ENCODE measurements at places on chromosomes 2 and 18.

DNA sequence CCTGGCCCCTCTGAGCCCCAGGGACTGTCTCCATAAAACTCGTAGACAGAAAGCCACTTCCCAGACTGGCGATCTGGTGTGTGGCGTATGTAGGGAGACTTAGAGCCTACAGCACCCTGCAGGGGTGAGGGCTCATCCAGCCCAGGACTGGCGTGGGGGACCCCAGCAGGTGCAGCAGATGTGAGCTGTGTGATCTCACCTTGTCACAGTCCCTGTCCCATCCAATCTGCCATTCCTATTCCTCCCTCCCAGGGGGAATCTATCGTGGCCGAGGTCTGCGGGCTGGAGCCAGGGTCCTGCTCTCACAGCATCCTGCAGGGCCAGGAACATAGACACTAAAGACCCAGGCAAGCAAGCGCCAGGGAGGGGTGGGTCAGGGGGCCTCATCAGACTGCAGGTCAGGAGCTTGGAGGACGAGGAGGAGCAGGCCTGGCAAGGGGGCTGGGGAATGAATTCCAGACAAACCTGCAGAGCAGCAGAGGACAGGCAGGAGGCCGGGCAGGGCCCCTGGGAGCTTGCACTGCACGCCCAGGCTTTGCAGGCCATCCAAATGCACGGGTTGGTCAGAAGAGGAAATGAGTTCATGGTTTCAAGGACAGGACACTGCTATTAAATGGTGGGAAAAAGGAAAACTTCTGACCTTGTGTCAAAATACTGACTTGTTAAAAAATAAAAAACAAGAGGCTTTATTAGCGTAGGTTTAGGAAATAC, 32.5 kb downstream of the HS6ST1 start:
- H3K27me3 ChIP-seq = no peaks in the 10 kb centered on the region
- peaks cover 3% of the 10 kb centered on the region for H3K36me3 ChIP-seq
- peaks cover 10% of the 10 kb centered on the region for H3K4me1 ChIP-seq

DNA sequence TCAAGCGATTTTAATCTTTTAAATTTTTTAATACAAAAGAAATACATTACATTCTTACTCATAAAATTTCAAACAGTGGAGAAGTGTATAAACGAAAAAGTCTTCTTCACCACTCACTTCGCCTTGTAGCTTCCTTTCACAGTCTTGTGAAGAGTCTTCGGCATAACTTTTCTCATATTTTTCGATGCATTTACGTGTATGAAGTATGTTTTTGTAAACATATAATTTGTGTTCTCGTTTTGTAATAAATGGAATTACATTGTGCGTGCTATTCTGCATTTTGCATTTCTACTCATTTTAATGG, 1.1 kb downstream of the SP140L start:
- peak overlapping the region; percentile 94 for H3K4me3 ChIP-seq
- H3K27ac ChIP-seq = peak overlapping the region; percentile 69
- peaks cover 67% of the 10 kb centered on the region for H3K4me1 ChIP-seq
- H3K36me3 ChIP-seq = peaks cover 23% of the 10 kb centered on the region

GRCh38 chr2:127651971-127652550, 6.1 kb downstream of the GPR17 start:
- no peak overlapping the region for H3K4me3 ChIP-seq
- no peaks in the 10 kb centered on the region for H3K27me3 ChIP-seq
- no peak overlapping the region for H3K27ac ChIP-seq

DNA sequence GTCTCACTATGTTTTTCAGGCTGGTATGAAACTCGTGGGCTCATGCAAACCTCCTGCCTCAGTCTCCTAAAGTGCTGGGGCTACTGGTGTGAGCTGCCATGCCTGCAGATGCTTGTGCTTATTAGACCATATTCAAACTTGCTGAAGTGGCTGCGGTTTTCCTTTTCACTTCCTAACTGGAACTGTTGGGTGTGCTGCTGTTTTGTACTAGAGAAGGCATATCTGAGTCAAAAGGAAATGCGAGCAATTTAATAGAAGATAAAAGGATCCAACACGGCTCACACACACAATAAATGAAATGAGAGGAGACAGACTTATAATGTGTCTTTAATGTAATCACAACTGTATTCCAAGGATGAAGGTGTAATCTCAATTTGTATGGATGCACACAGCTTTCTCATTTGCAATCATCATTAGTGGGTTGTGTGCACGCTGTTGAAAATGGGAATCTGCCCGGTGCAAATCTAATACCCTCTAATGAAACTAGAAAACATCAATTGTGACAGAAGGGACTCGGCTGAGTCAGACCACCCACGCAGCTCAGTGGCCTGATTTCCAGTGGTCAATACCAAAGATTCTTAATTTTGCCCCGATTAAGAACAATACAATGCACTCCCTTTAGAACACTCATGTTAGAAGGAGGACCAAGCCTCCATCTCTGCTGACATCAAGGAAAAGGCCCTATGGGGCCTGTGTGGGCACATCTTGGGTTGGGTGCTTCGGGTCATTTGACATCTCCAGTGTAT, 532.7 kb downstream of the TDRD15 start:
- no peaks in the 10 kb centered on the region for H3K4me1 ChIP-seq
- H3K27me3 ChIP-seq = no peaks in the 10 kb centered on the region
- no peak for DNase-seq
- no peak overlapping the region for H3K4me3 ChIP-seq
- no peak overlapping the region for H3K27ac ChIP-seq
- H3K36me3 ChIP-seq = no peaks in the 10 kb centered on the region

DNA sequence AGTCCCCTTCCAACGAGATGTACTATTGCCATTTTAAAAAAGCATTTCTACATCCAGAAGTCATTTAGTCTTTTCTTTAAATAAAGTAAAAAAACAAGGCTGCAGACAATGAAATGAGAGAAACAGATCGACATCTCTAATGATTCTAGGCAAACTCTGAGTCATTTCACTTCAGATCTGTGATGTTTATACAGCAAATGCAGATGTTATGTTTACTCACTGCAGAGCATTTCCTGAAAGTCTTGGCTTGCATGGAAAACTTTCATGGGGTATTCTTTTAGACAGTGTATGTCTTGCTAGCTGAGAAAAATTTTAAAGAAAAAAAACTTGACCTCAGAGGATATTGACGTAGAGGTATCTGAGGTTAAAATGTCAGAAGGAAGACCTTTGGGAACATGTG, 797.4 kb downstream of the CNTNAP5 start:
- H3K4me3 ChIP-seq = no peak overlapping the region
- H3K36me3 ChIP-seq = no peaks in the 10 kb centered on the region
- no peaks in the 10 kb centered on the region for H3K4me1 ChIP-seq
- H3K27me3 ChIP-seq = no peaks in the 10 kb centered on the region

- DNase-seq = no peak
- no peaks in the 10 kb centered on the region for H3K36me3 ChIP-seq
- H3K4me3 ChIP-seq = no peak overlapping the region
- H3K27ac ChIP-seq = no peak overlapping the region
Measured at GRCh38 chr2:122366427-122366826, 611.0 kb downstream of the TSN start.

GRCh38 chr2:109474319-109474825, 139.4 kb downstream of the SEPTIN10 start:
- no peaks in the 10 kb centered on the region for H3K27me3 ChIP-seq
- no peaks in the 10 kb centered on the region for H3K36me3 ChIP-seq
- no peak overlapping the region for H3K27ac ChIP-seq
- H3K4me3 ChIP-seq = no peak overlapping the region
- no peak for DNase-seq

- no peak overlapping the region for H3K27ac ChIP-seq
- DNase-seq = no peak
- H3K36me3 ChIP-seq = peaks cover 45% of the 10 kb centered on the region
- H3K27me3 ChIP-seq = no peaks in the 10 kb centered on the region
- peaks cover 29% of the 10 kb centered on the region for H3K4me1 ChIP-seq
- no peak overlapping the region for H3K4me3 ChIP-seq
Measured at GRCh38 chr2:3233877-3234276, 143.7 kb downstream of the EIPR1 start.

DNA sequence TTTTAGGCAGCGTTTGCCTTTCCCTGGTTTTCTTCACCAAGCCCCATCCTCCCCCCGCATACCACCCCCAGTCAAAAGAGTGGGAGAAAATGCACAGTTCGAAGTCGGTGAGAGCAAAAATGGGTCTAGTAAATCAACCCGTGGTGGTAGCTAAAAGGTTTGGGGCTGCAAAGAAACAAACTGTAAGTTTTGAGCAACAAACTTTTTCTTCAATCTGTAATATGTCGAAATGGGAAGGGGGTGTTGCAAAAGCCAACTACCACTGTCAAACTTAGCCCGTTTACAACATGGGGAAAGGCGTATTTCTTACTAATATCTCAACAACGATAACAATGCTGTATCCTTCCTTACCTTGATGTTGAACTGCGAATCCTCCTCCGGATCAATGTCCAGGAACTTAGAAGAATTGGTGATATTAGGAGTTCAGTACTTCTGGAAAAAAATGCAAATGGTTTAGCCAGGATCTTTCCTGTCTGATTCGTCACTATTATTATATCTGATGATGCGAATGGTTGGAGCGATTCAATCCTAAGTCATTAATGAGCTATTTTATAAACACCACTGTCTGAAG, 2.4 kb upstream of the SATB2 start:
- DNase-seq = no peak
- H3K36me3 ChIP-seq = peaks cover 5% of the 10 kb centered on the region
- H3K4me3 ChIP-seq = peak overlapping the region; percentile 88
- H3K27me3 ChIP-seq = peaks cover 56% of the 10 kb centered on the region

DNA sequence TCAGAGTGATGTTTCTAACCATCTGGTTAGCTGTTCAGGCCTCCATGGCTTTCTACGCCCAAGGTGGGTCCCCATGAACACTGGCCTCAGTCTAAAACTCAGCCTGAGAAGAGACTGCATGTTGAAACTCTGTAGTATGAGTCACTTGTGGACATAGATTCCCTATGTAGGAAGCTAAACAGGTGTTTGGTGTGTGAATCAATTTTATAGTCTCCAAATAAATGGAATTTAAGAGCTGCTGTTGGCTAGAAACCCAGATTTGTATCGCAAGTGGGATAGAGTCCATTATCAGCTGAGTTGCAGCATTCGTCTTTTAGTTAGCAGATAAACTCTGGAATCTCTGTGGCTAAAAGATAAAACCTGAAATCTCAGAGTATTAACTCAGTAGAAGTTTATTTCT, 131.4 kb downstream of the KCNS3 start:
- peaks cover 3% of the 10 kb centered on the region for H3K27me3 ChIP-seq
- no peak overlapping the region for H3K4me3 ChIP-seq
- H3K4me1 ChIP-seq = no peaks in the 10 kb centered on the region
- H3K27ac ChIP-seq = no peak overlapping the region
- H3K36me3 ChIP-seq = no peaks in the 10 kb centered on the region

DNA sequence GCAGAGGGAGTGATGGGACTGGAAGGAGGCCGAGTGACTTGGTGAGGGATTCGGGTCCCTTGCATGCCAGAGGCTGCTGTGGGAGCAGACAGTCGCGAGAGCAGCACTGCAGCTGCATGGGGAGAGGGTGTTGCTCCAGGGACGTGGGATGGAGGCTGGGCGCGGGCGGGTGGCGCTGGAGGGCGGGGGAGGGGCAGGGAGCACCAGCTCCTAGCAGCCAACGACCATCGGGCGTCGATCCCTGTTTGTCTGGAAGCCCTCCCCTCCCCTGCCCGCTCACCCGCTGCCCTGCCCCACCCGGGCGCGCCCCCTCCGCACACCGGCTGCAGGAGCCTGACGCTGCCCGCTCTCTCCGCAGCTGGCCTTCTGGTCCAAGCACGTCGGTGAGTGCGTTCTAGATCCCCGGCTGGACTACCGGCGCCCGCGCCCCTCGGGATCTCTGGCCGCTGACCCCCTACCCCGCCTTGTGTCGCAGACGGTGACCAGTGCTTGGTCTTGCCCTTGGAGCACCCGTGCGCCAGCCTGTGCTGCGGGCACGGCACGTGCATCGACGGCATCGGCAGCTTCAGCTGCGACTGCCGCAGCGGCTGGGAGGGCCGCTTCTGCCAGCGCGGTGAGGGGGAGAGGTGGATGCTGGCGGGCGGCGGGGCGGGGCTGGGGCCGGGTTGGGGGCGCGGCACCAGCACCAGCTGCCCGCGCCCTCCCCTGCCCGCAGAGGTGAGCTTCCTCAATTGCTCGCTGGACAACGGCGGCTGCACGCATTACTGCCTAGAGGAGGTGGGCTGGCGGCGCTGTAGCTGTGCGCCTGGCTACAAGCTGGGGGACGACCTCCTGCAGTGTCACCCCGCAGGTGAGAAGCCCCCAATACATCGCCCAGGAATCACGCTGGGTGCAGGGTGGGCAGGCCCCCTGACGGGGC, 4.6 kb downstream of the PROC start:
- H3K4me3 ChIP-seq = no peak overlapping the region
- DNase-seq = no peak
- H3K4me1 ChIP-seq = peaks cover 10% of the 10 kb centered on the region
- H3K36me3 ChIP-seq = no peaks in the 10 kb centered on the region
- peaks cover 43% of the 10 kb centered on the region for H3K27me3 ChIP-seq

- no peak overlapping the region for H3K27ac ChIP-seq
- peaks cover 4% of the 10 kb centered on the region for H3K27me3 ChIP-seq
- H3K4me3 ChIP-seq = no peak overlapping the region
Measured at GRCh38 chr18:24388957-24389356, 8.7 kb downstream of the OSBPL1A start.

DNA sequence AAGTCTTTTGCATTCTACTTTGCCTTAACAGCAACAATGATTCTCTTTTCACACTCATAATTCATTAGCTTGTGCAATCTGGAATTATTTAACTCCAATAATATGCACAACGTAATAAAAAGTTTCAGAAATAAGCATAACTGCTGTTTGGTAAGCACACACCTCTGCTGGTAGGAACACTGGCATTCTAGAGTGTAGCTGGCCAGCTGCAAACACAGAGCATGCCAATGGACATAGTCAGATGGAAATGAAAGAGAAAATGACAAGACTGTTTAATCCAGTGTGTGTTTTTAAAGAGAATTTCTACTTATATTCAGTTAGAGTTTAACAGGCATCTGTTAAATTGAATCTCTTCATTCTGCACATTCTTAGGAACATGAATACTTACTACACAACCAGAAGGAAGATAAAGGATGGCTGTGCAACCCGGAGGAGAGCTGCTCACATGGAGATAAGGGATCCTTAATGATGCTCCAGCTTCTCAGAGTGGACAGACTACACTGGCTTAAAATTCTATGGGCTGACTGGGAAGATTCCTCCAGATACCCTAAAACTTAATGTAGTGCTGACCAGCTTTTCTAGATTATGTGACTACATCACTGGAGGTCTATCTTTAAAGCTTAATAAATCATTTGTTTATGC, 94.6 kb upstream of the CHAC2 start:
- peaks cover 12% of the 10 kb centered on the region for H3K36me3 ChIP-seq
- no peak for DNase-seq
- no peak overlapping the region for H3K4me3 ChIP-seq
- H3K4me1 ChIP-seq = no peaks in the 10 kb centered on the region
- no peaks in the 10 kb centered on the region for H3K27me3 ChIP-seq
- H3K27ac ChIP-seq = no peak overlapping the region

GRCh38 chr2:43125090-43125998, 101.1 kb downstream of the ZFP36L2 start:
- no peak overlapping the region for H3K4me3 ChIP-seq
- H3K27me3 ChIP-seq = no peaks in the 10 kb centered on the region
- no peaks in the 10 kb centered on the region for H3K36me3 ChIP-seq
- H3K4me1 ChIP-seq = peaks cover 52% of the 10 kb centered on the region
- DNase-seq = no peak
- no peak overlapping the region for H3K27ac ChIP-seq

- H3K4me1 ChIP-seq = no peaks in the 10 kb centered on the region
- H3K27me3 ChIP-seq = no peaks in the 10 kb centered on the region
- no peak overlapping the region for H3K4me3 ChIP-seq
- no peaks in the 10 kb centered on the region for H3K36me3 ChIP-seq
- no peak overlapping the region for H3K27ac ChIP-seq
- DNase-seq = no peak
Measured at GRCh38 chr2:226211439-226211838, 588.2 kb downstream of the IRS1 start.

- DNase-seq = peak; percentile 85
- peaks cover 45% of the 10 kb centered on the region for H3K4me1 ChIP-seq
- peaks cover 9% of the 10 kb centered on the region for H3K36me3 ChIP-seq
- peak overlapping the region; percentile 96 for H3K27ac ChIP-seq
- H3K27me3 ChIP-seq = no peaks in the 10 kb centered on the region
Measured at GRCh38 chr2:42102024-42102590, 54.3 kb downstream of the PKDCC start.

Data from activated naive CD8-positive, alpha-beta T cell treated with anti-CD3 and anti-CD28 coated beads, Interleukin-2, amount 50 U/mL, for 24 hours (primary cell).